ENCODE measurements at places on chromosomes 4 and X. TPM values are rescaled to one million over a fixed set of nuclear protein-coding genes. Genes with fewer than 3 reads are reported as not detected.

The PRPS1 gene
- 59.2 TPM for total RNA-seq

The EDA gene
- total RNA-seq, result 0.14 TPM

The ARAF gene
- total RNA-seq, result 84.7 TPM

The CXCL9 gene
- total RNA-seq, result 0.57 TPM

The TREX2 gene
- total RNA-seq, result 1.4 TPM

The PNMA6F gene
- total RNA-seq, result not detected

The FGF13 gene
- total RNA-seq, result not detected

The FOXP3 gene
- total RNA-seq, result 0.55 TPM

The KDR gene
- total RNA-seq, result not detected

The TMEM255A gene
- not detected for total RNA-seq

The SMAD1 gene
- 15.6 TPM for total RNA-seq

Measured in natural killer cell treated with Interleukin-12 subunit alpha and Interleukin-12 subunit beta and Interleukin-15 and Interleukin-18, amount 100 ng/mL, for 72 hours (primary cell).